ENCODE measurements at places on chromosomes 1 and 21.

GRCh38 chr1:155812878-155813277 is 44.1 kb downstream of the GON4L start:
- no peak for DNase-seq

- DNase-seq = no peak
Observed at GRCh38 chr1:116481934-116482333, 88.9 kb downstream of the CD58 start.

- no peak for DNase-seq
Observed at GRCh38 chr1:20477348-20478056, 8.5 kb downstream of the CAMK2N1 start.

GRCh38 chr1:202264300-202264699 is 70.7 kb downstream of the LGR6 start:
- no peak for DNase-seq

DNA sequence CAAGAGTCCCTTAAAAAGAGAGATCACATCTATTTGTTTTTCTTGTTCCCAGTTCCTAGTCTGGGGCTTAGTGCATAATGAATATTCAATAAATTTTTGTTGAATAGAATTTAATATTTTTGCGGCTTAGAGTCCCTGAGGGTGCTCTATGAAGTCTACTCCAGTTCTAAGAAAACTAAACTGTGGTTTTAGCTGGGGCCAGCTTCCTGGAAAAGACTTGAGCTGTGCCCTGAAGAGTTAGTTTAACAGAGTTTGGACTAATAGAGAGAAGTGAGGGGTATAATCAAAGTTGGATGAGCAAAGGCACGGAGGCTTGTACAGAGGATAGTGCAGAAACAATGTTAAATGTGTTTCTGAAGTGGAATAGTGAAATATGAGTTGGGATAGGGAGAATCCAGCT is 168.9 kb downstream of the FASLG start:
- no peak for DNase-seq
